Activated T-cell treated with anti-CD3 and anti-CD28 coated beads for 4 hours (primary cell): ENCODE measurements at places on chromosomes 16 and 17.

DNA sequence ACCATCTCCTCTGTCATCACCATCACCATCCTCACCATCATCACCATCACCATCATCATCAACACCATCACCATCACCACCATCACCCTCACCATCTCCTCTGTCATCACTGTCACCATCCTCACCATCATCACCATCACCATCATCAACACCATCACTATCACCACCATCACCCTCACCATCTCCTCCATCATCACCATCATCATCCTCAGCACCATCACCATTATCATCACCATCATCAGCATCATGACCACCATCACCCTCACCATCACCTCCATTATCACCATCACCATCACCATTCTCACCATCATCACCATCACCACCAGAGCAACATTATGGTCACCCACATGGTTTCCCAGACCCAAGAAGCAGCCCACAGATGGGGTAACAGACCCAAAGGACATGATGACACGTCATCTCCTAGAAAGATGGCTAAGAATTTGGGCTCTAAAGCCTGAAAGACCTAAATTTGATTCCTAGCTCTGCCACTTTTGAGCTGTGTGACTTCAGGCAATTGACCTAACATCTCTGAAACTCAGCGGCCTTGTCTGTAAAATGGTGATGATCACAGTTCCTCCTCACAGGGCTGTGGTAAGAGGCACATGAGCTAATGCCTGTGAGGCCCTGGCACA is 14.6 kb downstream of the SCNN1B start:
- no peak for DNase-seq

DNA sequence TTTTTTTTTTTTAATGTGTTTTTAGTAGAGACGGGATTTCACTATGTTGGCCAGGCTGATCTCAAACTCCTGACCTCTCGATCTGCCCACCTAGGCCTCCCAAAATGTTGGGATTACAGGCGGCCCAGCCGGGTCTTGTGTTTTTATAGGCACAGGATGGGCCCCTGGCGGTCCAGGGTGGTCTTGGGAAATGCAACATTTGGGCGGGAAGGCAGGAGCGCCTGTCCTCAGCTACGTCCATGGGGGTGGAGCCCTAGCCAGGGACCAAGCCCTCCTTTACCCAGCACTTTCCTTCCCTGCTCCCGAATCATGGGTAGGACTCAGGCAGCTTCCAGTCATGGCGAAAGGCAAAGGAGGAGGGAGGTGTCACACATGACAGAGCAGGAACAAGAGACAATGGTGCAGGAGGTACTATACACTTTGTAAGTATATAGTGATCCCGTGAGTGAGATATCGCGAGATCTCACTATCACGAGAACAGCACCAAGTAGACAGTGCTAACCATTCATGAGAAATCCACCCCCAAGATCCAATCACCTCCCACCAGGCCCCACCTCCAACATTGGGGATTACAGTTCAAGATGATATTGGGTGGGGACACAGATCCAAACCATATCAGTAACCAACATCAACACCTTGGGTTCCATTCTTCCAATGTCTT is 226.7 kb upstream of the WSCD1 start:
- no peak for DNase-seq

DNA sequence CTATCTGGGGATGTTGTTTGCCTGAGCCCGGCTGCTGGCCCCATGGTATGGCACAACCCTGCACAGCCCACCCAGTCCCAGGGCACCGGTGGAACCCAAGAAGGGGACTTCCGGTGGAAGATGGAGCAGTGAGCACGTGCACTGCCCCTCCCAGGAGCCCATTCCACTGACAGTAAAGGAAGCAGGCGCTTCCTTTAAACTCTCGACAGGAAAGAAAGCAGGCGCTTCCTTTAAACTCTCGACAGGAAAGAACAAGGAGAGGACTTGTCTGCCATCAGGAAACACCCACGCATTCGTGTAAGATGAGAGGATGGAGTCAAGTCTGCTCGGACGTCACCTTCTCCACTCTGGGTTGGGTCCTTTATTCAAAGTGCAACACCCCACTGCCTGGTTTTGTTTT is 53.7 kb downstream of the IL21R start:
- DNase-seq, result no peak

DNA sequence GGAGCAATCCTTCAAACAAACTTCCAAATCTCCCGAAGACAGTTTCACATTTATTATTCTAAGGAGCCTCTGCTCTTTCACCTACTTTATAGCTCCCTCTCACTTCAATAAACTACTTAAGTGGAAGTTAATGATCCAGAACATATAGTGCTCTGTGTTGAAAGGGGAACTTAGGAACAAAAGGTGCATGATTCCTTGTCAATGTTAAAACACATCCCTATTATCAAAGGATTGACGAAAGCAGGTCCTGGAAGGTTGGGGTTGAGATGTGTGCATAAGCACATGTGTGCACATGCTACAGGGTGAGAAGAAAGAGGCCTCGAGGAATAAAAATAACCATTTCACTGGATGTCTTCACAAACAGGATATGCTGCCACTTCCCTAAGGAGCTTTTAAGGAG is 170.3 kb downstream of the SLC39A11 start:
- DNase-seq, result no peak
